ENCODE measurements at places on chromosomes 7 and 10.

DNA sequence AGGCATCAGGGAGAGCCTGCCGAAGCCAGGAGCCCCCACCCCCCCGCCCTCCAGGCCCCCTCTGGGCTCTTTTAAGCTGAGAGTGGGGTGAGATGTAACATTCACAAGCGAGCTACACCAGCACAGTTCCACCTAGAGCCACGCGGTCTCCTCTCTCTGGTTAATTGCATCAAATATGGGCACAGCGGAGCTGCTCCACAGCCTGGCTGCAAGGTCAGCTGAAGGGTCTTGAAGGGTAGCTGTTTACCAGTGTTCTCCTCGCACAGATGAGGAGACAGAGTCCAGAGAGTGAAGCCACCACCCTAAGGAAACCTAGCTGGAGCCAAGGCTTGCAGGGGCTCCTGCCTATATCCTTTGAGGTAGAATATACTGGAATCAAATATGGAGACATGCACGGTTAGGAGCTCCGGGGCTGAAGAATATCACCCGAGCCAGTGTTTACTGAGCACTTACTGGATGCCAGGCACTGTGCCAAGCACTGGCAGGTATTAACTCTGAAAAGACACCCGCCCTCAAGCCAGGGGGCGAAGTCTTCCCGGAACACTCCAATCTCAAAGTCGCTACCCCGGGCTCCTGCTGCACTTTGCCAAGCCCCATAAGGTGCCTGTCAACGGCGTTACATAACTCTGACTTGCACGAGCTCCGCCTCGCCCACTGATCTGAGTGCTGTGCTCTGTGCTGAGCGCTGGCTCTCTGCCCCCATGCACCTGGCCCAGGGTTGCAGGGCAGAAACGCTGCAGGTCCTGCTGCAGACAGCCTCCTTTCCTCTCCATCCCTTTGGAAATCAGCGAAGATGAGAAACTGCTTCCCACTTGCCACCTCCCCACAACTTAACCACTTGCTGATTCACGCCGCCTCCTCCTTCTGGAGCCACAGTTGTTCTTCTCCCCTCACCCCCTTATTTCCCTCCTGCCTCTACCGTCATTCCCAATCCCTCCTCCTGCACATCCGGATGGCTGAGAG, 5.4 kb downstream of the CHST15 start:
- DNase-seq = no peak

DNA sequence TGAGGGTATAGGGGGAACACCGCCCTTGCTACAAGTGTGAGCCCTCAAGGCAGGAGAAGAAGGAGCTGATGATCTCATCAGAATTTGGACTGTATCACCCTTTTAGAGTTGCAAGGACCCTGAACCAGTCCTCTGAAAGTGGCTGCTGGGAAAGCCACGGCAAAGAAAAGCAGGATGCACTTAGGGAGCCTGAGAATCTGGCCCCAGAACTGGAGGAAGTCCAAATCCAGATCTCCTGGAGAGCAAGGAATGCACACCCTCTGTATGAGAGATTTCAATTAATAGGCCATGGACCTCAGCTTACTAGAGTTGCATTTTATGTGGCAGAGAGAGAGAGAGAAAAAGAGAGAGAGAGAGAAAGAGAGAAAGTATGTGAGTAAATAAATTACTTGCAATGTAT, 662.9 kb downstream of the CCSER2 start:
- DNase-seq = no peak

- no peak for DNase-seq
These were observed 49.0 kb upstream of the GRID1 start for GRCh38 chr10:86415583-86415982.

DNA sequence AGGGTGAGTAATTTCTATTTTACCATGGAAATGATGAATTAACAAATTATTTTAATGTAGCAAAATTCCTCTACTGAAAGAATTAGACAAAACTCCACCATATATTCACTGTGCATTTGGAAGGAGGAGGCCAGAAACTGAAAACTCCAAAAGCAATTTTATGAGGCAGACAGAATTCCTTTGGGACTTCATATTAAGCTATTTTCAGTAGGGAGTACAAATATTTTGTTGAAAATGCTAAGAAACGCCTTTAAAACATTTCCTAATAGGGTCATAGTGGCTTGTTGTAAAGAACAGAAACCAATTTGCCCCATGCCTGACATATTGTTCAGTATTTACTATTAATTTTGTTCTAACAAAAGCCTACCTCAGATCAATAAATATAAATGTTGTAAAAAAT, 117.8 kb downstream of the TES start:
- DNase-seq = no peak

DNA sequence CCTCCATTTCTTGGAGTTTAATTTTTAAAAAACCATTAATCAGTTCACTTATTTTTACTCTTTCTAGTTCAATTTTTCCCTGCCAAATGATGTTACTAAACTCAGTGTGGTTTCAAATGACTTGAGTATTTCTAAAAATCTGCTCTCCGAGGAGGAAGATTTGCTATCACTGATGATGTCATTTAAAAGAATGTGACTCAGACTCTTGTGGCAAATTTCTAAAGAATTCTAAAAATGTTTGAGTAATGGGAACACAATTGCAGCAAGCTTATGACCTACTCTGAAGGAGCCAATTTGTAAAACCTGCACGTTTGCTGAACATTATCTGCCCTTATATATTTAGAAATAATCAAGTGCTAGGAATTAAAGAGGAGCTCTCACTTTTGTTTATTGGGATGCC, 88.6 kb downstream of the SPAG6 start:
- no peak for DNase-seq
